ENCODE measurements at places on chromosomes 13 and 19. TPM values are rescaled to one million over a fixed set of nuclear protein-coding genes. Genes with fewer than 3 reads are reported as not detected.
A peak's percentile ranks its signal among the peaks of the same experiment; 100 is the strongest.

DNA sequence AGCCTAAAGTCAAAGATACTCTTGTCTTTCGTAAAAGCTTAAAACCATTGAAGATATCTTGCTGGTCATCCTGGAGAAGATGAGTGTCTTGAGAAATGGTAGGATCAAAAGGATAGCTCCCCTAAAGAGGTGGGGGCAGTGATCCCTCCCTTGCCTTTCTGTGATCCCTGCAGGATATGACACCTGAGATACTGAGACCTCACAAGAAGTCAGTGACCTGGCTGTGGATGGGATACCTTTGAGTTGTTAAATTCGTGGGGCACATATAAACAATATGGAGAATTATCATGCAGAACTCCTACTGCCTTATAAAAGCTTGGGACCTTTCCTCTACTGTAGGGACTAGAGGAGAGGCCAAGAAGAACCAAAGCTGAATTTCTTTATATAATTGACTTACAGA is 21.4 kb downstream of the STOML3 start:
- DNase-seq: no peak
- no peaks in the 10 kb centered on the region for H3K27me3 ChIP-seq
- no peaks in the 10 kb centered on the region for H3K36me3 ChIP-seq
- H3K27ac ChIP-seq: no peak overlapping the region

- no peak for DNase-seq
- H3K4me1 ChIP-seq: no peaks in the 10 kb centered on the region
- no peak overlapping the region for H3K27ac ChIP-seq
Observed at GRCh38 chr19:47842941-47843340, 16.1 kb upstream of the TPRX2 start.

GRCh38 chr13:41928323-41928722 is 32.6 kb downstream of the VWA8 start:
- DNase-seq: no peak
- peaks cover 15% of the 10 kb centered on the region for H3K36me3 ChIP-seq
- H3K4me3 ChIP-seq: no peak overlapping the region
- H3K27ac ChIP-seq: no peak overlapping the region
- no peaks in the 10 kb centered on the region for H3K4me1 ChIP-seq

- DNase-seq: no peak
- no peak overlapping the region for H3K27ac ChIP-seq
- no peaks in the 10 kb centered on the region for H3K36me3 ChIP-seq
Observed at GRCh38 chr19:15028490-15028889, 20.8 kb upstream of the CASP14 start.

GRCh38 chr13:46982856-46983582 is 86.2 kb upstream of the HTR2A start:
- H3K4me3 ChIP-seq: no peak overlapping the region
- H3K4me1 ChIP-seq: no peaks in the 10 kb centered on the region
- no peaks in the 10 kb centered on the region for H3K36me3 ChIP-seq
- no peaks in the 10 kb centered on the region for H3K27me3 ChIP-seq
- DNase-seq: no peak
- H3K27ac ChIP-seq: no peak overlapping the region

DNA sequence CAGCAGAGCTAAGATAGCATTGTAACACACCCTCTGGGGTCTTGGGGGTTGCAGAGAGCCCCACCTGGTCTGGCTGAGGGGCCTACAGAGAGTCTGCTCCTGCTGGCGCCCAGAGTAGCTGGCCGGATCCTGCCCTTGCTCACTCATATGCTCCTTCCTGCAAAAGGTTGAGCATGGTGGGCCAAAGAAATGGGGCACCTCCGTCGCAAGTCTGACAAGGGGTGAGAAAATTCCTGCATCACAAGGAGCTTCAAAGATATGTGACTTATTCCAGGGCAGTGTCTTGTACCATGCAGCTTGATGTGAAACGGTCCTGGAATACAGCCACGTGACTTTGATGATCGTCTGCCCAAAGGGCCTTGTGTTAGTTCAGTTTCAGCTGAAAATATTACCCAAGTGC is 218.3 kb downstream of the DCLK1 start:
- H3K27me3 ChIP-seq: no peaks in the 10 kb centered on the region
- H3K4me1 ChIP-seq: no peaks in the 10 kb centered on the region
- H3K27ac ChIP-seq: no peak overlapping the region
- H3K4me3 ChIP-seq: no peak overlapping the region

DNA sequence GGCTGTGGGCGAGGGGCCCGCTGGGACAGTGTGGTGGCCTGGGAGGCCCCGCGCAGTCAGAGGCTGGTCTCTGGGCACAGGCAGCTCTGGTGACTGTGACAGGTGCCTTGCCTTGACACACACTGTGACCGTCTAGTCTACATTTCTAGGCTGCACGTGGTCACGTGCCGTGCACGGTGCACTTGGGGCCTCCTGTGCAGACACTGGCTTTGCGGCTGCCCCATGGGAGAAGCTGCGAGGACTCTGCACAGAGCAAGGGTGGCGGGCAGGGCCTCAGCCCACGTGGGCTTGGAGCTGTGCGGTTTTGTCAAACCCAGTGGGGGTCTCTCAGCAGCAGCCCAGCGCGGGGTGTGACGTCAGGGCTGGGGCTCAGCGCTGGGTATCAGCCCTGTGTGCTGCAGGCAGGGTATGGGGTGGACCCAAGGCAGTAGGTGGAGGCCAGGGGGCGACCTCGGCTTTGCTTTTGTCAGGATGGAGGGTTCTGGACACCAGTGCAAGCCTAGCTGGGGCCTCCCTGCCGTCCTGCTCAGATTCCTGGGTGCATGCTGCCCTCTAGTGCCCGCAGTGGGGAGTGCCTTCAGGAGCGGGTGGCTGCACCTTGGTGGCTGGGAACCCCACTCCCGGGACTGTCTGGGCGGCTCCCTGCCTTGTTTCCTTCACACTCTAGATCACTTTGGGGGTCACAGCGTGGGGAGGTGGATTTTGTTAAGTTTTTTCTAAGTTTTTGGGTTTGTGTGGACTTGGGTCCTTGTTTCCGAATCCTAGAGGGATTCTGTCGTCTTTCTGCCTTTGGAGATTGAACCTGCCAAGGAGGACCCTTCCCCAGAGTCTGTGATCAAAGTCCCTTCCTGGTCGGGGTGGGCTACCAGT is 62.6 kb downstream of the KDM4B start:
- DNase-seq: peak; percentile 62
- peaks cover 15% of the 10 kb centered on the region for H3K4me1 ChIP-seq
- no peak overlapping the region for H3K27ac ChIP-seq
- H3K36me3 ChIP-seq: peaks cover 32% of the 10 kb centered on the region
- no peak overlapping the region for H3K4me3 ChIP-seq

- H3K4me1 ChIP-seq: no peaks in the 10 kb centered on the region
- no peaks in the 10 kb centered on the region for H3K27me3 ChIP-seq
- DNase-seq: no peak
- no peak overlapping the region for H3K27ac ChIP-seq
Observed at GRCh38 chr13:114027046-114027715, 53.3 kb upstream of the C13orf46 start.

GRCh38 chr13:113058129-113058987 is 47.2 kb upstream of the F7 start:
- H3K36me3 ChIP-seq: no peaks in the 10 kb centered on the region
- H3K4me3 ChIP-seq: no peak overlapping the region
- H3K27ac ChIP-seq: no peak overlapping the region
- H3K4me1 ChIP-seq: no peaks in the 10 kb centered on the region
- no peaks in the 10 kb centered on the region for H3K27me3 ChIP-seq
- no peak for DNase-seq

- H3K4me3 ChIP-seq: no peak overlapping the region
- no peak for DNase-seq
- no peaks in the 10 kb centered on the region for H3K4me1 ChIP-seq
- no peaks in the 10 kb centered on the region for H3K36me3 ChIP-seq
Observed at GRCh38 chr19:41850381-41850780, 5.5 kb downstream of the DMRTC2 start.

GRCh38 chr19:46388311-46389095 is 24.9 kb downstream of the CCDC8 start:
- no peak overlapping the region for H3K4me3 ChIP-seq
- peaks cover 77% of the 10 kb centered on the region for H3K36me3 ChIP-seq
- no peak overlapping the region for H3K27ac ChIP-seq
- H3K27me3 ChIP-seq: no peaks in the 10 kb centered on the region
- H3K4me1 ChIP-seq: peaks cover 3% of the 10 kb centered on the region

DNA sequence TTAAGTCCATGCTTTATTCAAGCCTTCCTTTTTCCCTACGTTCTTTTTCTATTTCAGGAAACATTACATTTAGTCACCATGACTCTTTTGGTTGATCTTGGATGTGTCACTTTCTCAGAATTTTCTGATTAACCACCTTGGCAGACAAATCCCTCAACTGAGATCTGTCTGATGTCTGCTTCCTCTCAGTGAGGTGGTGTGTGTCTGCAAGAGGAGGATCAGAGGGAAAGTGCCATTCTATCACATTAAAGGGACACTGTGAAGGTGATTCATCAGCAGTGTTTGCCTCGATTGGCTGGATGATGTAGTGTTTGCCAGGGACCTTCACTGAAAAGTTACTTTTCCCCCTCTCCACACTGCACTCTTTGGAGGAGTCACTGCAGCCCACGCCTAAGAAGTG is 3.0 kb upstream of the CCNP start:
- H3K4me1 ChIP-seq: no peaks in the 10 kb centered on the region
- H3K27me3 ChIP-seq: peaks cover 21% of the 10 kb centered on the region
- H3K36me3 ChIP-seq: peaks cover 8% of the 10 kb centered on the region
- no peak overlapping the region for H3K4me3 ChIP-seq
- no peak for DNase-seq

- no peak for DNase-seq
- peak overlapping the region; percentile 43 for H3K4me3 ChIP-seq
- peaks cover 30% of the 10 kb centered on the region for H3K27me3 ChIP-seq
- no peaks in the 10 kb centered on the region for H3K36me3 ChIP-seq
Observed at GRCh38 chr19:50332244-50333038, 3.3 kb upstream of the KCNC3 start.

DNA sequence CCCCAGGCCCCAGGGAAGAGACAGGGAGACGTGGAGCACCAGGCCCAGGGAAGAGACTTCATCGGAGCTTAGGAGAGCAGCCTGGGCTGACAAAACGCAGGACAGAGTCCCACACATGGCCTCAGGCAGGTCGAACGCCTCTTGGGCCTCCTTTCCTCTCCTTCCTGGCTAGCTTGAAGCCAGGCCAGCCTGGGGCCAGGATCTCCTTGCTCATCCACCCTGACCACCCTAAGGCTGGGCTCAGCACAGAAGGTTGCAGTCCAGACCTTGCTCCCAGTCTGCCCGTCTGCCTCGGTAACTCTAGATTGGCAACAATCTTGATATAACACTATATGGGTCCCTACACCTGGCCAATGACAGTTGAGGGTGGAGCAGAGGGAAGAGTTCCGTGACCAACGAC is 10.1 kb downstream of the PPP6R1 start:
- no peaks in the 10 kb centered on the region for H3K27me3 ChIP-seq
- peaks cover 25% of the 10 kb centered on the region for H3K4me1 ChIP-seq
- H3K36me3 ChIP-seq: peaks cover 74% of the 10 kb centered on the region
- no peak overlapping the region for H3K4me3 ChIP-seq
- no peak overlapping the region for H3K27ac ChIP-seq
- DNase-seq: no peak

Gene RNF17
- total RNA-seq: 0.05 TPM

Gene UFM1
- total RNA-seq: 45.8 TPM

Gene ZNF776
- total RNA-seq: 25.1 TPM

Gene SIX5
- 1.7 TPM for total RNA-seq

Gene GSX1
- 0.19 TPM for total RNA-seq

Data from thymus (tissue), 14 donors.